ENCODE measurements at places on chromosomes 12 and 14.
A peak's percentile ranks its signal among the peaks of the same experiment; 100 is the strongest.

- no peak for DNase-seq
Observed at GRCh38 chr12:40313928-40314327, 89.1 kb downstream of the LRRK2 start.

- DNase-seq = no peak
Observed at GRCh38 chr14:20583908-20584307, 3.9 kb downstream of the RNASE11 start.

- no peak for DNase-seq
Observed at GRCh38 chr12:125794401-125794800, 729.2 kb downstream of the AACS start.

GRCh38 chr12:124745891-124746570 is 117.6 kb downstream of the SCARB1 start:
- DNase-seq = no peak

DNA sequence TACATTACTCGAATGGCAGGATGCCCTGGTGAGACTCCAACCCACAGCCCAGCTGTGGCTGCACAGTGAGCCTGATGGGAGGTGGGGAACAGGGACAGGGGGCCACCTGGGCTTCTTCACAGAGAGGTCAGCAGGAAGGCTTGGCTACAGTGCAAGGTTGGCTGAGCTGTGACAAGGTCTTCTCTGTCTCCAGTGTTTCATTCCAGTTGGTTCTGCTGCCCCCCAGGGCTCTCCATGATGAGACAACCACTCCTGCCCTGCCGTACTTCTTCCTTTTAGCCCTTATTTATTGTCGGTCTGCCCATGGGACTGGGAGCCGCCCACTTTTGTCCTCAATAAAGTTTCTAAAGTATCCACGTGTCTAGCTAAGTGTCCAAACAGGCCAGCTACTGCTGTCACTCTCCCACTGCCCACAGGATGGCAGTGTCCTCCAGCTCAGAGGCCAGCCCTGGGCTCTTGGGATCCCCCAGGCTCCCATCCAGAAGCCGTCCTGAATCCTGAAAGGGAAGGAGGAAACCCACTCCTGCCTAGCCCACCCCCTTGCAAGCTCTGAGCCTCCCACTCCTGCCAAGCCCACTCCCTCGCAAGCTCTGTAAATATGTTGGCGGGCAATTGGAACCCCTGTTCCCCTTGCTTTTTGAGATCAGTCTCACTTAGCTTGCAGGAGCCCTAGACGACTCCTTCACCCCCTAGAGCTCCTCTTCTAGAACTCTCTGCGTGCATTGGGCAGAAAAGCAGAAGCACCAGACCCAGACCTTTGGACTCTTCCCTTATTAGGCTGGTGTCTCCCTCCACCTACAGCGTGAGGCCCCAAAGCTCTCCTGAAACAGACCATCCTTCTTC is 5.4 kb downstream of the C1QL4 start:
- no peak for DNase-seq

DNA sequence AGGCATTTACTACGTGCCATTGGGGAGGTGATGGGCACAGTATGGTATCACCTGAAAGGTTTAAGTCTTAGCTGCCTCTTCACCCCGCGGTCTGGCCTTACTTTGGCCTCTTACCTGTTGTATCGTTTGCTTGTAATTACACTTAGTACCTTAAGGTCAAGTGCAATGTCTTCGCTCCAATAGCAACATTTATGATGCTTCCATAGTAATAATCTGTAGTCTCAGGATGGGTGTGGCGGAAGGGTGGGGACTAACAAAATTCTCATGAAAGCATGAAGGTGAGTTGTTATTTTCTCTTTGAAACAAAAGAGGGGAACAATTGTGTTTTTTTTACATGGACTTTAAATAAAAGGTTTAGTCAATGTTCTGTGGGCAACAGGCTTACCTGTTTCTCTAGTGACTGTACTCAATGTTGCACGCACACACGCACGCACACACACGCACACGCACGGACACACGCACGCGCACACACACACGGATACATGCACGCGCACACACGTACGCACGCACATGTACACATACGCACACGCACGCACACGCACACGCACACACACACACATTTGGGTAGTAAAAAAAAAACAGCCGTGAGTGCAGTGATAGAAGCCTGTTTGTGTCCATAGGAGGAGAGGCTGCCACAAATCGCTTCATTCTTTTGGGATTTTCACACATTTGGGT is 91.4 kb downstream of the DNAH10 start:
- DNase-seq = no peak

DNA sequence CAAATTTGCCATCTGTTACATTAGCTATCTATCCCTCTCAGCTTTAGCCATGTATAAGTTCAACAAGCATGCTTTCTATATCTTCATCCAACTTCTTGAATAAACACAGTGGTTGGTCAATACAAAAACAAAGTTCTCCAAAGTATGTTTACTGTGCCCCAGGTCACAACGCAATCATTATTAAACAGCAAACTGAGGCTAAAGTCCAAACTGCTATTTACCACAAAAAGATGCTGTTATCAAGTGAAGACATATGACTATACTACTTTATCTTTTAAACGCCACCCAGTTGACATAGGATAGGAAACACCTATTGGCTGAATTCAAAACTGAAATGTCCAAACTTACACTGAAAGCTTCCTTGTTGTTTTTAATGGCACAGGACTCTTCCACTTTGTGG is 11.7 kb downstream of the ZCCHC8 start:
- DNase-seq = no peak

GRCh38 chr12:18327036-18327435 is 65.7 kb downstream of the PIK3C2G start:
- no peak for DNase-seq

DNA sequence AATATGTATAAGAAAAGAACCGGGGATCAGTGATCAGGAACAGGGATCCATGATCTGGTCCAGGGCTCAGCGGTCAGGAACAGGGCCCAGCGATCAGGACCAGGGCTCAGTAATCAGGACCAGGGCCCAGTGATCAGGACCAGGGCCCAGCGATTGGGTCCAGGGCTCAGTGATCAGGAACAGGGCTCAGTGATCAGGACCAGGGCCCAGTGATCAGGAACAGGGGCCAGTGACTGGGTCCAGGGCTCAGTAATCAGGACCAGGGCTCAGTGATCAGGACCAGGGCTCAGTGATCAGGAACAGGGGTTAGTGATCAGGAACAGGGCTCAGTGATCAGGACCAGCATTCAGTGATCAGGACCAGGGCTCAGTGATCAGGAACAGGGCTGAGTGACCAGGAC is 56.3 kb downstream of the TMEM121 start:
- DNase-seq = no peak

DNA sequence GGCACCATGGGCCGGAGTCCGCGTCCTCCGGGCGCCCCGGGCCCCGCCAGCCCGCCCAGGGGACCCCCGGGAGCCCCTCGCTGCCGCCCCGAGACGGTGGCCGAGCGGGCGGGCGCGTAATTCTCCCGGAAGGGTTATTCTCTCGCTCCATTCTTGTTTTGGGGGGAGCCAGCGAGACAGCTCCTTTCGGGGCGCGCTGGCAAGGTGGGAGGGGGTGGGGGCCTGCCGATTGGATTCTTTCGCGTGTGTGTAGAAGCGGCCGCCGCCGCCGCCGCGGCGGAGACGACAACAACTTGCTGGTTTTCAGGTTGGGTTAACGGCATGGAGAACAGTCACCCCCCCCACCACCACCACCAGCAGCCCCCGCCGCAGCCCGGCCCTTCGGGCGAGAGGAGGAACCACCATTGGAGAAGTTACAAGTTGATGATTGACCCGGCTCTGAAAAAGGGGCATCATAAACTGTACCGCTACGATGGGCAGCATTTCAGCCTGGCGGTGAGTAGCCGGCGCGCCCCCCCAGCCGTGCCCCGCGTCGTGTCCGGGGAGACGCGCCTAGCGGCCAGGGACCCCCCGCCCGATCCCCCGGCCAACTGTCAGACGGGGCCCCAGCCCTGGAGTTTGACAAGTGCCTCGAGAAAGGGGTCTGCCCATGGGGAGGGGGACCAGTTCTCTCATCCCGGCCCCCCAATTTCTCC is 755 bp downstream of the SETD1B start:
- DNase-seq = peak; percentile 54

DNA sequence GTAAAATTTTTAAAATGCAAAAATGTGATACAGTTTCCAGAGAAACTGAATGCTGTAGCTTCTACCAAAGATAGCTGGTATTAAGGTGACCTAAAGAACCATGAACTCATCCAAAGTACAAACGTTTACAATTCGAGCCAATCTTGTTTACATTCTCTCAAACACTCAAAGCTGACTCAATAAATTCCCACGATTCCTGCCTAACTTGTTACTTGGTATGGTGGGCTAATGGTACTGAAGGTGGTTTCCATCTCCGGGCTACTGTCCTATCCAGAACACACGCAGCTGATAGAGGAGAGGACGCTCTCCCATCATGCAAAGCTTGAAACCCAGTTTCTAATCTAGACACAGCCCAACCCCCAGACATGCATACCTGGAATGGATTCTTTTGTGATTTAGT is 31.5 kb downstream of the RAD9B start:
- DNase-seq = no peak

- DNase-seq = peak; percentile 28
Observed at GRCh38 chr14:20413744-20414082, 412 bp upstream of the TEP1 start.

Data from activated CD4-positive, alpha-beta T cell treated with anti-CD3 and anti-CD28 coated beads, Interleukin-2, amount 50 U/mL, for 48 hours (primary cell).